Upper lobe of left lung (tissue), 6 donors: ENCODE measurements at places on chromosomes 1 and 21. TPM values are rescaled to one million over a fixed set of nuclear protein-coding genes. Genes with fewer than 3 reads are reported as not detected.

DNA sequence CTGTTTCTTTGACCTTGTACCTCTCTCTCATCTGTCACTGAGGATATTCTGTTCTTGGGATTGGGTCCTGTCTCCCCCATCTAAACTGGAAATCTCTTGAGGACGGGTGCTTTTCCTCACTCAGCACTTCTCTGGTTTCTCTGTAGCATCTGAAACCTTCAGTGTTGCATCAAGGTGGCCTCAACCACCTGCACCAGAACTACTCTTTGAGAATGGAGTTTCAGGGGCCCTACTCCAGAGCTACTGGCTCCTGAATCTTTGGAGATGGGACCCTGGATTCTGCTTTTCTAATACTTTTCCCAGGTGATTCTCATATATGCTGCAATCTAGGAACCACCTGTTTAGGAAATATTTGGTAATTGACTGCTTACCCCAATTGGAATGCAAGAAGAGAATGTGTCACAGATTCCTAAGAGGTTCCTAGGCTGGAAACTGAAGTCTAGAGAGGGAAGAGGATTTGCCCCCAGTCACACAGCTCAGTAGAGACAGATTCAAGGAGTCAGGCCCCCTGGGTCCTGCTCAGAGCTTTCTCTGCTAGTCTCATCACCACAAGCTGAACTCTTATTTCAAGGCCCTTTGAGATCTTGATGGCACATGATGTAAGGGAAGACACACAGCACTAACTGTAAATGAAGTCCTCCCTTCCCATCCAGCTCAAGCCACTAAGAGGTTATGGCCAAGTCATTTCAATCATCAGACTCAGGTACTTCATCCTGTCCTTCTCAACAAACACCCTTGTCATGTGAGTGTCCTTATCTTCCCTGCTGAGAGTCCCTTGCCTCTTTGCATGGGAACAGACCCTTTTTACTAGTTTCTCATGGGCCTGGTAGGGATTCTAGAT is 48.7 kb downstream of the EIF2D start:
- DNase-seq, result no peak

DNA sequence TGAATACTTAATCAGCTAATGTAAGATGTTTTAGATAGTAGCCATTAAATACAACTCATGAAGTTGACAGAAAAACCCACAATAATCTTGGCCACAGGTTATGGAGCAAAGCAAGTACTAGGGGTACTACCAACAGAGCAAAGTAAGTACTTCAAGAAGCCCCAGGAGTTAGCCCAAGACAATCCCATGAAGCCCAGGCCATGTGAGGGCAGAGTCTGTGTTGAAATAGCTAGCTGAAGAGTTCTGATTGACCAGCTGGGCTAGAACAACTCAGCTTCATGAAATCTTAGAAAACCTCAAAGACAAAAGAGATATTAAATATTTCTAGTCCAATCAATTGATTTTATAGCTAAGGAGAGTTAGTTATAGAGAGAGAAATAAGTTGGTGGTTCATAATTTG is 212.9 kb upstream of the HOOK1 start:
- DNase-seq, result no peak

DNA sequence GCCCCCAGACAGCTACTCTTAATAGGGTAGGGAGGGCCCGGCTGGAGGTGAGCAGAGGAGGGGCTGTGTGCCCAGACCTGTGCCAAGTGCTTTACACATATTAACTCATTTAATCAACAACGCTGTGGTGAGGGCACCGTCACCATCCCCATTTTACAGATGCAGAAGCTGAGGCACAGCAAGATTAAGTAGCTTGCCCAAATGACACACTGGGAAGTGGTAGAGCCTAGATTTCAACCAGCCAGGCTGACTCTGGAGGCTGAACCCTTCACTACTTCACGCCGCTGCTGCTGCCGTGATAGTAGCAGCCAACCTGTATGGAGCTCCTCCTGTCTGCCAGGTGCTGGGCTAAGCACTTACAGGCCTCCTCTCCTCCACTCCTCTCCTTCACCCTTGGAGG is 127.2 kb downstream of the PTPRU start:
- DNase-seq, result no peak

- no peak for DNase-seq
Observed at GRCh38 chr1:210857705-210858104, 276.2 kb downstream of the KCNH1 start.

GRCh38 chr21:42039470-42039901 is 29.3 kb upstream of the ZBTB21 start:
- no peak for DNase-seq

- DNase-seq, result no peak
Observed at GRCh38 chr1:14372526-14372925, 226.0 kb upstream of the KAZN start.

- no peak for DNase-seq
Observed at GRCh38 chr1:55272994-55273393, 57.8 kb upstream of the USP24 start.

GRCh38 chr1:90509225-90510048 is 207.7 kb downstream of the BARHL2 start:
- no peak for DNase-seq

DNA sequence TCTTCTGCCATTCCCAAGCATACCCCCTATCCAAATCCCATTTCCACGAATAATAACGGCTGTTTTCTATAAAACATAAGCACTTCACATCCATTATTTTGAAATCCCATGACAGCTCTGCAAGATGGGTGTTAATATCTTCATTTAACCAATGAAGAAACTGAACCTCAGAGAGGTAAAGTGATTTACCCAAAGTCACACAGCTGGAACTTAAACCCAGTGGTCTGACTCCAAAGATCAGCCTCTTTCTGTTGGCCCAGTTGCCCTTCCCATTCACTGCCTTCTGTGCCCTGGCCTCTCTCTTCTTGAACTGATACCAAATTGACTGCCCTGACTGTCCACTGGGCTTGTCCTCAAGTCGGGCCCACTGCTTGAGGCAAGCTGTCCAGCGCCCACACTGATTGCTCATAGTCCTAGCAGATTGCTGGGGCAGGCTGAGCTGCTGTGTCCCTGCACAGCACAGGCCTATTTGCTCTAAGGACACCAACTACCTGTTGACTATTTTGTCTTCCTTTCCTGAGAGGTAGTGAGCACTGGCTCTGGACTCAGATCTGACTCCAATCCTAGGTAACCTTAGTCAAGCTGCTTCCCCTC is 19.3 kb downstream of the TAL1 start:
- no peak for DNase-seq

DNA sequence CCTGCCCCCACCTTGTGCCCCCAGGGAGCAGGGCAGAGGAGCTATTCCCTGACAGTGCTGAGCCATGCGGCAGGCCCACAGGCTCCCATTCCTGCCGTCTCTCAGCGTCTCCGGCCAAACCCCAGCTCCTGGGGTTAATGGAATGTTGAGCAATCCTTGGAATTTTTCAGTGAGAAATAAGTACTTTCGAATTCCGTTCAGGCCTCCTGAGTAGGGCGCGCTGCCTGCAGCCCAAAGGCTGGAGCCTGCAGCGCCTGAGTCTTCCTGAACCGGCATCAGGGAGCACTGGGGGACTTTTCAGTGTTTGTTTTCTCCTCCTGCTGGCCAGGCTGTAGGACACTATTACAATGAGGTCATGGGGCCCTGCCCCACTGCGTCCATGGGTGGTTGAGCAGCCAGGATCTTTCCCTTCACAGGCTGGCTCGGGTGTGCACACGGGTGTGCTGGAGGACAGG is 33.3 kb upstream of the CSF1 start:
- peak; percentile 85 for DNase-seq

DNA sequence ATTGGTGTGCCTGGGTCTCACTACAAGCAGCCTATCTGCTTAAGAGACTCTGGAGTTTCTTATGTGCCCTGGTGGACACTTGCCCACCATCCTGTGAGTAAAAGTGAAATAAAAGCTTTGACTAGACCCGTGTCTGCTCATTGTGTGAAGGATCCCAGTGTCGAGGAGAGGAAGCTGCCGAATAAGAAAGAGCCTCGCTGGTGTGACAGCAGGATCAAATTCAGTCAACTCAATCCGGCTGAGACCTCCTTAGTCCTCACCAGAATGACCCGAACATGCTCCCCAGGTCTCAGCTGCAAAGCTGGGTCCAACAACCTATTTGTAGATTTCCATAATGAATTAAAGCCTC is 14.8 kb downstream of the CD2 start:
- no peak for DNase-seq

DNA sequence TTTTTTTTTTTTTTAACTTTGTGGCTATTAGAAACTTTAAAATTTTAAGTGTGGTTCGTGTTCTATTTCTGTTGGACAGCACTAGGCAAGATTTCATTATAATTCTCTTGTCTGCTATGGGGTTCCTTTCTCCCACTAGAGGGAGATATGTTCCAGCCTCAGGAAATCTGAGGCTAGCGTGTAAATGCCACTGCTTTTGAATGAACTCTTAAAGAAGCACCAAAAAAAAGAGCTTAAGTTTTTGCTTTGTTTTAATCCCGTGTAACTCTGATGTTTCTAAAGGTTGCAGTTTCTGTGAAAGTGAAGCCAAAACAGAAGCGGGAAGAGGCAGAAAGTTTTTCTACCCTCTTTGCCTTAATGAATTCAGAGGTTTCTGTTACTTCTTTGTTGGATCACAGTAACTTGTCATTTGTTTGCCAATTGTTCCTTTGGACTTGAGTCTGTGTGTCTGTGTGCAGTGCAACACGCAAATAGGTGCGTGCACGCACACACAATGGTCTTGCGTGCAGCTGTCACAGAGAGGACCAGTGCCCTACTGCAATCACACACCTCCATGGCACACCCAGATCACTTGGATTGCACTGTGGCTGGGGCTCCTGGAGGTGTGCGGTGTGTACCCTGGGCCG is 32.3 kb downstream of the HHAT start:
- no peak for DNase-seq

GRCh38 chr1:242731446-242731845 is 206.9 kb upstream of the PLD5 start:
- DNase-seq, result no peak

- DNase-seq, result peak; percentile 44
Observed at GRCh38 chr21:36910581-36911307, 55.7 kb downstream of the HLCS start.

DNA sequence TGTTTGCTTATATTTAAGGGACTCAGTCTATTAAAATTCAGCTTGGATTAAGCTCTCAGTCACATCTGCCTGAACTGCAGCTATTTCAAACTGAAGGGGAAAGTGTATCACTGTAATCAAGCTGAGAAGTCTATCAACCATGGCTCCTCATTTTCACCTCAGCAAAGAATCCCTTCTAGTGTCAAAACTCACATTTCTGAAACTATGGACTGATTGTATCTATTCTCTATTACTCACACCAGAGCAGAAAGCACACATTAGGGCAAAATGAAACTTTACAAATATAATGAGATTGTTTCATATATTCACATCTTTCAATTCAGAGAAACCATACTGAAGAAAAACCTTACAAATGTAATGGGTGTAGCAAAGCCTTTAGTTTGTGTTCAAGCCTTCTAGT is 14.6 kb upstream of the C1orf146 start:
- no peak for DNase-seq

DNA sequence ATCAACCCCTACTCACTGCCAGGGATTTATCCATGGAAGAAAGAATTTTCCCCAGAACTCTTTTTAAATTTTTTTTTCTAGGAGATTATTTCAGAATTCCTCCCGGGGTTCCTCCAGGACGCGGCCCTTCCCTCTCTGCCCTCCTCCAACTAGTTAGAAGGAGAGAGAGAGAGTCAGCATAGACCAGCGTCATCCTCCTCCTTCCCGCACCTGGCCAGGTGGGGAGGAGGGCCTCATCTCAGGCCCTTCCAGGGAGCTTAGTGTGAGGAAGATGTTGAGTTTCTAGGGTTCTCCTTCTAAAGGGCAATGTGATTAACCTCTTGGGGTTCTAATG is 63.6 kb downstream of the CDK18 start:
- no peak for DNase-seq

- DNase-seq, result peak; percentile 57
Observed at GRCh38 chr1:51728611-51729155, 111.8 kb downstream of the OSBPL9 start.

GRCh38 chr1:74713849-74714248 is 19.0 kb downstream of the CRYZ start:
- DNase-seq, result no peak

DNA sequence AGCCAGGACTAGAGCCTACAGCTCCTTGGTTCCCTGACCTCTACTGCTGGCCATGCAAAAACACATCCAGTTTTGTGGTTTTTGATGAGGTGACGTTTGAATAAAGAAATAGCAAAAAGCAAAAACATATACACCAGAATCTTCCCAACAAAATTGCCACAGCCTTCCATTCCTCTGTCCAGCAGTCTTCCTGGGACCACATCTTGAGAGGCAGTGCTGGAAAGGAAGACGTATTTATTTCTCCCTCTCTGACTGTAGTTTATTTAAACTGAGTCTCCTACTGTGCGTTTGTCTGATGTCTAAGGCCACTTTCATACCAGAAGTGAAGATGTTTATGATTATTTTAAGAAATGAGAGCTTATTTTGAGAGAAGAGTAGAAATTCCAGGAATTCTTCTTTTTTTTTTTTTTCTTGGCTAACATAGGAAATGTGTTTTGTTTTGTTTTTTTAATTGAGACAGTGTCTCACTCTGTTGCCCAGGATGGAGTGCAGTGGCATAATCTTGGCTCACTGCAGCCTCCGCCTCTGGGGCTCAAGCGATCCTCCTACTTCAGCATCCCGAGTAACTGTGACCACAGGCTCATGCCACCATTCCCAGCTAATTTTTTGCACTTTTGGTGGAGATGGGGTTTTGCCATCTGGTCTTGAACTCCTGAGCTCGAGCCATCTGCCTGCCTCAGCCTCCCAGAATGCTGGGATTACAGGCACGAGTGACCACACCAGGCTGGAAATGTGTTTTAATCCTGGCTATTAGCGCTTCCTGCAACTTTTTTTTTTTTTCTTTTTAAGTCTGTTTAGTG is 118.5 kb downstream of the ITSN1 start:
- DNase-seq, result no peak

- peak; percentile 15 for DNase-seq
Observed at GRCh38 chr1:225470211-225471108, 42.6 kb upstream of the LBR start.

GRCh38 chr1:228471154-228471761 is 15.9 kb upstream of the RNF187 start:
- DNase-seq, result no peak

TMPRSS2 gene
- 71.6 TPM for total RNA-seq

NHLH1 gene
- total RNA-seq, result 0.20 TPM

OSCP1 gene
- 17.8 TPM for total RNA-seq

IGFN1 gene
- total RNA-seq, result 1.00 TPM

MRPL24 gene
- total RNA-seq, result 19.6 TPM

CTSK gene
- 11.8 TPM for total RNA-seq

SPATA21 gene
- not detected for total RNA-seq

PHC2 gene
- total RNA-seq, result 103 TPM

SLAMF7 gene
- 5.6 TPM for total RNA-seq

CSF1 gene
- total RNA-seq, result 37.9 TPM

MATN1 gene
- 0.15 TPM for total RNA-seq

IL23R gene
- not detected for total RNA-seq

PKP1 gene
- total RNA-seq, result 1.0 TPM

TRIM67 gene
- not detected for total RNA-seq

BTBD8 gene
- total RNA-seq, result 4.0 TPM

ESRRG gene
- total RNA-seq, result 0.67 TPM

LRRC7 gene
- not detected for total RNA-seq

MPZ gene
- total RNA-seq, result 4.8 TPM

AQP10 gene
- 0.29 TPM for total RNA-seq
